G401 (cell line): ENCODE measurements at places on chromosomes 13 and 19.

DNA sequence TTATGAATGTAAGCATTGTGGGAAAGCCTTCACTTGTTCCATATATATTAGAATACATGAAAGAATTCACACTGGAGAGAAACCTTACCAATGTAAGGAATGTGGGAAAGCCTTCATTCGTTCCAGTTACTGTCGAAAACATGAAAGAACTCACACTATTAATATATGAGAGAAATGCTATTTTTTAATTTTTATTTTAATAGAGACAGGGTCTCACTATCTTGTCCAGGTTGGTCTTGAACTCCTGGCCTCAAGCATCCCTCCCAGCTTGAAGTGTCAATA is 7.0 kb upstream of the ZNF440 start:
- DNase-seq, result no peak

- DNase-seq, result no peak
Measured at GRCh38 chr13:73522937-73523336, 464.1 kb downstream of the KLF5 start.

- no peak for DNase-seq
Measured at GRCh38 chr19:12345197-12345596, 11.8 kb upstream of the ZNF563 start.

GRCh38 chr19:18361646-18362045 is 21.2 kb downstream of the PGPEP1 start:
- no peak for DNase-seq

DNA sequence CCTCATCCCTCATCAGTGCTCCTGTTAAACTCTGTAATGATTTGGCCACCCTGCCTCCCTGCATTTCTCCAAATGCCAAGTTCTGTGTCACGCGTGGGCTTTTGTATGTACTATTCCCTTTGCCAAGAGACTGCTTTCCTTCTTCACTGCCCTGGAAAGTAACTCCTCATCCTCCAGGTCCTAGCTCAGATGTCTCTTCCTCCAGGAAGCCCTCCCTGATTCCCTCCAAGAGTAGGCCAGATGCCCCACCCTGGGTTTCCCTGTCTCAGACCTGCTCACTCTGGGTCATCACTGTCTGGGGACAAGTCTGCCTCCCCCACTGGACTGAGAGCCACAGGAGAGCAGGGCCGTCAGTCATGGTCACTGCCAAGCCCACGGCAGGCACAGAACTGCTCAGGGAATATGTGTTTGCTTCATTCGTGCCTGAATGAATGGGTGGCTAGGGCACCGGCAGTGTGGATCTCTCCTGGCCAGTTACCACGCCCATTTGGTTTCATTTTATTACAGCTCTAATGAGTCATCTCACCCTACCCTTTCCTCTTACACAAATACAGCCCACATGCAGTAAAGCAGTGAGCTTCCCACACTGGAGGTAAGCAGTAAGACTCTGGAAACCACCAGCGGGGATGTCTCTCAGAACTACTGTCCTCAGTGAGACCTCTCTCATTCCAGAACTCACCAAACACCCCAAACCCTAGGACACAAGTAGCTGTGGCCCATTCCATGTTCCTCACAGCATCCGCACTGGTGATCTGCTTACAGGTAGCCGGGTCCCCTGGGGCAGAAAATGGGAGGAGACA is 12.1 kb upstream of the GPR4 start:
- DNase-seq, result no peak

DNA sequence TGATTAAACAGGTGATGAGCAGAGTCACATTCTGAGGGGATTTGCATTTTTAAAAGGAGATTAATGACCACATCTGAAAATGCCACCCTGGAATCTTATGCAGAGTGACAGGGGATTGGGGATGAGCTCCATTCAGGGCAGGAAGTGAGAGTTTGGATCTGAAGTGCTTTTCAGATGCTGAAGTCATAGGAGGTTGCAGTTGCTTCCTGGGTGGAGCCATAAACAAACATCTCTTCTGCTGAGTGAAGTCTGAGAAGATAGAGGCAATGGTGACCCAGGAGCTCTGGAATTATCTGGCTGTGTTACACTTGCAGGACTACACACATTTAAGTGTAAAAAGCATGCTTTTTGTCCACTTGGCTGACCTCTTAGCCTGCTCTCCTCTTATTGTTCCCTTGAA is 51.4 kb upstream of the PSG8 start:
- DNase-seq, result no peak

GRCh38 chr19:54325194-54325621 is 12.2 kb upstream of the LILRA5 start:
- DNase-seq, result peak; percentile 27

GRCh38 chr13:38044067-38044466 is 174.5 kb upstream of the TRPC4 start:
- DNase-seq, result no peak

DNA sequence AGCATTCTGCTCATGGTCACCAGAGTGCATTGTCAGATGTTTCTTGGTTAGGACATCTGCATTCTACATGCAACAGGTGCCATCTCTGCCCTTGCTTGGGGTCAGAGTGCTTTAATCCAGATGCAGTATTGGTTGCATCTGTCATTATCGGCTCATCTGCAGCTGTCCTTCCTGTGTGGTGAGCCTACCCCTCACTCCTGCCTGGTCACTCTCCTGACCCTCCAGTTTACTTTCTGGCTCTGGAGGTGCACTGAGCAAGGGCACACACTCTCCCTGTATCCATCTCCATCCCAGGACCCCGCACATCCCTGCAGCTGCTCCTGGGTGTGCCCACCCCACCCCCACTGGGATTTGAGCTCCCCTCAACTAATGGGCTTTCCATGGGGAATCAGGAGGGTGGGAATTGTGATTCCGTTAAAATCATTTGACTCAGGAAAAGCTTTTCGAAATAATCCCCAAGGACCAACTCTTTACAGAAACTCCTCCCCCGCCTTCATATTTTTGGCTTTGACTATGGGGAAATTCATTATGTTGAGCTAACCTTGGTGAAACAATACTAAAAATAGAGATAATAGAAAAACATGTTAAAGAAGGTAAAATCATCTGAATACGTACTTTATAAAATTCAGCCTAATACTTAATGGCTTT is 70.2 kb downstream of the COL4A2 start:
- no peak for DNase-seq

DNA sequence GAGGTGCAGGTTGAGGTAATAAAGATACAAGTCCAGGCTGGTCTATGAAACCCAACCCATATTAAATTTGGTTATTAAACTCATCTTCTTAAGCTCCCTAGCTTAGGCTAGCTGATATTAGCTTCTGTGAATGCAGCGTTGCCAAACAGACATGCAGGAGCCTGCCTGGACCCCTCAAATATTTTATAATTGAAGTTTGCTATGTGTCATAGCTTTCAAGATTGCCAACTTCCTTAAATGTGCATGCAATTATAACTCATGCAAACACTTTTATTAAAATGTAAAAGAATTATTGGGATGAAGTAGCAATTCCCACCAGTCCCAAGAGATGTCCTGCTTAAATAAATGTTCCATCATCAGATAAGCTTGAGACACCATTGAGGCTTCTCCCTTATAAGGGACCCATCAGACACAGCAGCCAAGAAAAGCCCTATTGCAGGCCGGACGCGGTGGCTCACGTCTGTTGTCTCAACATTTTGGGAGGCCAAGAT is 51.3 kb downstream of the MBNL2 start:
- no peak for DNase-seq

GRCh38 chr13:40271931-40272775 is 394.3 kb downstream of the FOXO1 start:
- DNase-seq, result peak; percentile 35
